ENCODE measurements at places on chromosomes 12 and 14.

DNA sequence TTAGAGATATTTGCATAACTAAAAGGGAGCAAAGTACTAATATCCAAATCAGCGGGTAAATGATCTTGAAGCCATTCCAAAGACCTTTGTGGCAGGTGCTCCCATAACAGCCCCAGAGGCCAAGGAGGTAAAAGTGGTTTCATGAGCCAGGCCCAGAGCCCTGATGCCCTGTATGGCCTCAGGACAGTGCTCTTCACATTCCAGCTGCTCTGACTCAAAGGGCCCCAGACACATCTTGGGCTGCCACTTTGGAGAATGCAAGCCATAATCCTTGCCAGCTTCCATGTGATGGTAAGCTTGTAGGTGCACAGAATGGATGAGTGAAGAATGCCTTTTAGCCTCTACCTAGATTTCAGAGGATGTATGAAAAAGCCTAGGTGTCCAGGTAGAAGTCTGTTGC lies 933.4 kb downstream of the SLC16A7 start:
- DNase-seq = no peak

DNA sequence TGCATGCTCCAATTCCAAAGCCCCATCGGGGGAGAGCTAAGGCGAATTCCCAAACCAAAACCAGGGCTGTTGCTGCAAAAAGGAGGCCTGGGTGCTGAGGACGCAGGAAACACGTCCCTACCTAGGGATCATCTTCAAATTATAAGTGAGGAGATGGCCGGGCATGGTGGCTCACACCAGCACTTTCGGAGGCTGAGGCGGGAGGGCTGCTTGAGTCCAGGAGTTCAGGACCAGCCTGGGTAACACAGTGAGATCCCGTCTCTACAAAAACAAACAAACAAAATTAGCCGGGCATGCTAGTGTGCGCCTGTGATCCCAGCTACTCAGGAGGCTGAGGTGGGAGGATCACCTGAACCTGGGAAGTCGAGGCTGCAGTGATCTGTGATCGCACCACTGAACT lies 143.2 kb downstream of the CALM1 start:
- DNase-seq = no peak

- DNase-seq = no peak
These were observed 12.7 kb downstream of the FOXN4 start for GRCh38 chr12:109296431-109296830.

- DNase-seq = no peak
These were observed 826.6 kb upstream of the MGAT4C start for GRCh38 chr12:87082756-87083155.

GRCh38 chr14:61160798-61161197 lies 120.3 kb downstream of the TMEM30B start:
- no peak for DNase-seq

DNA sequence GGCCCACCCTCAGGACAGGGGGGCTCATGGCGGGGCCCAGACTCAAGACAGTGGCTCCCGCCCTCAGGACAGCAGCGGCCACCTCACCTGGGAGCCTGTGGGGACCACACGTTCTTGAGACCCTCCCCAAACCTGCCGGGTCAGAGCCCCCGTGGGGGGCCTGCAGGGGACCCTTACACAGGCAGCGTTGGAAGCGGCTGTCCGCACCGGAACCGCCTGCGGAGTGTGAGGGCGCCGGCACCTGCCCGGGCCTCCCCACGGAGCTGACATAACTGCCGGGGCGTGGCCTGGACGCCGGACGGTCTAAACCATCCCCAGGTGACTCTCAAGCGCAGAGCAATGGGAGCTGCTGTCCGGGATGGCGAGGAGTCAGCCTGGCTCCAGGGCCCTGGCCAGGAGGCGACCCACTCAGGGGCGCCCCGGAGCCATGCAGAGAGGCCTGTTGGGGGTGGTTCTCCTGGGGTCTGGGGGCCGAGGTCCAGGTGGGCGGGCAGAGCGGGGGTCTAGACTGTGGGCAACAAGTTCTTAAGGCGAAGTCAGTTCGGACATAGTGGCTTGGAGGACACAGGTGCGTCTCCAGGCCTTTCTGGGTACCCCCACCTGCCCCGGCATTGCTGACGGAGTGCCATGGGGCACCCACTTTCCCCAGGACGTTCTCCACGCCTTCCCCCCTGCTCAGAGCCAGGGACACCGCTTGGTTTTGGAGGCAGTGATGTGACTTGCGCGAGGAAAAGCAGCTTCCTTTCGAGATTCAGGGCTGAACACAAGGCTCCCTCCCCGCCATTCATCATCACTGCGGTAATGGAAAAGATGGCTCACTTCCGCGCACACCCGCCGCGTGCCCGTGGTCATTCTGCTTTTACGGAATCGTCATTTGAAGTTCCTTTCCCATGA lies 23.2 kb downstream of the GALNT9 start:
- DNase-seq = no peak

GRCh38 chr12:1935242-1935641 lies 16.8 kb upstream of the CACNA2D4 start:
- DNase-seq = no peak

GRCh38 chr12:68905733-68906132 lies 27.2 kb downstream of the CPM start:
- no peak for DNase-seq

DNA sequence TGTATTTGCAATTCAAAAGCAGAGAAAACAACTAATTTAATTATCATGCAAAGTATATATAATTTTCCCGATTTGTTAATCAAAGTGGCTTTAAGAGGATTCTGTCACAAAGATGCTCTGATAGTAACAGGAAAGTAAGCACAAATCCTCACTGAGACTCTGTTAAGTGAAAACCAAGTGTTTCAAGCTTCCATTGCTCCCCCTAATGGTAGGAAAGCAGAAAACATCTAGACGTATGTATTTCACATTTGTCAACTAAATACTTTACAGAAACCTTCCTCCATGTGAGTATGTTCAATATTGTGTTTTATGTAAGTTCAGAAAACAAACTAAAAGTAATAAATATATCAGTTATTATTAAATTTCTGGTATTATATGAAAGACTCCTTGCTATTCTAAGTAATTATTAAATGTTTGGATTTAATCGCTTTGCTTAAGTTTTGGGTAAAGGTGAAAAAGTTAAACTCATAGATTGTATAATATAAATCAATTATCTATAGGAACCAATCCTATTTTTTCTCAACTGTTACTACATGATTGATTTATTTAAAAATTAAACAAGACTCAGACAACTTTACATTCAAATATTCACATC lies 1.5 kb upstream of the NTS start:
- peak; percentile 29 for DNase-seq

DNA sequence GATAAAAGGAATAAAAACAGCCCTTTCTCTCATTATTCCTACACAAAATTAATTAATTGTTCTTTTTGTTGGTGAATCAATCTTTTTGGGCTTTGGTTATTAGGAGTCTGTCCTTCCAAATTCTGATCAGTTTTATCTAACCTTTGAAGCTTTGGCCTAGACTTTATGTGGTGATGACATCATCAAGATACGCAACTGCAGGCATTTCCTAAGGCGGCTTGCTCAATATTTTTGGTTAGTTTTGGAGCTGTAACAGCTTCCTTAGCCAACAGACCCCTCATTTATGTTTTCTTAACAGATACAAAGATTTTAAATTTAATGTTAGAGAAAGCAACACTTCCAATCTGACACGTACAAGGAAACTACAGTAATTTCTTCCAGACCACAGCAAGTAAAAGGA lies 87.8 kb upstream of the PDE3A start:
- no peak for DNase-seq

DNA sequence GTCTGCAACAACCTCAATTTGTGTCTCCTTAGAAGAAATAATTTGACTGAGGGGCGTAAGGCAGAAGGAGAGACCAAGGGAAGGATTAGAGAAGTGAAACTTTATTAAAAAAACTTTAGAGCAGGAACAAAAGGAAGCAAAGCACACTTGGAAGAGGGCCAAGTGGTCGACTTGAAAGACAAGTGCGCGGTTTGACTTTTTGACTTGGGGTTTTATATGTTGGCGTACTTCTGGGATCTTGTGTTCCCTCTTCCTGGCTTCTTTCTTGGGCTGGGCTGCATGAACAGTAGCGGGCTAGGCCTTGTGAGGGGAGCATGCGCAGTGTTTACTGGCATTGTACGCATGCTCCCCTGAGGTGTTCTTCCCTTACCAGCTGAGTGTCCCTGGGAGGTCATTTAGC lies 369.3 kb upstream of the DCN start:
- no peak for DNase-seq

DNA sequence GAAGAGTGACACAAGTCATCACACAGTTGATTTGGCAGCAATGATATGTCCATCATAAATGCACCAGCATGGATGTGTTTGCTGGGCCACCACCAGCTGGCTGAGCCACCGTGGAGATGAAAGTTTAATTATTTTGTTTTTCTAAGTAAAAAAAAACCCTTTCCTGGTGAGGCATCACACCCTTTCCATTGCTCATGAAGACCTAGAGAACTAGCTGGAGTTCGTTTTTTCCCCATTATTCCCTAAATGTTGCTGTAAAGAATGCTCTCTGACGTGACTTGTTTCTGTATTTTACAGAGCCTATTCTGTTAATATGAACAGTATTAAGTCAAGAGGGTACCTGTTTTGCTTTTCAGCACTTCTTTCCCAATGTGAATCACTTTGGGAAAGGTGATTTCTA lies 257.9 kb downstream of the MSRB3 start:
- DNase-seq = no peak

DNA sequence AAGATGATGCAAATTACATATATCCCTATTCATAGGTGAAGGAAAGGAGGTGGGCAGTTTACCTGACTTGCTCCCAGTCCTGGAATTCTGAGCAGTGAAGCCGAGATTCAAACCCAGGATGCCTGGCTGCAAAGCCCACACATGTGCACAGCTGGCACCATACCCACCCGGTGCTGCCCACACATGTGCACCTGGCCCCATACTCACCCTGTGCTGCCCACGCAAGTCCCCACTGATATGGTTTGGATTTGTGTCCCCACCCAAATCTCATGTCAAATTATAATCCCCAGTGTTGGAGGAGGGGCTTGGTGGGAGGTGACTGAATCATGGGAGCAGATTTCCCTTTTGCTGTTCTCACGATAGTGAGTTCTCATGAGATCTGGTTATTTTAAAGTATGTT lies 179.2 kb upstream of the C14orf180 start:
- DNase-seq = no peak

GRCh38 chr12:72272731-72273498 lies 745 bp downstream of the TRHDE start:
- DNase-seq = peak; percentile 20

DNA sequence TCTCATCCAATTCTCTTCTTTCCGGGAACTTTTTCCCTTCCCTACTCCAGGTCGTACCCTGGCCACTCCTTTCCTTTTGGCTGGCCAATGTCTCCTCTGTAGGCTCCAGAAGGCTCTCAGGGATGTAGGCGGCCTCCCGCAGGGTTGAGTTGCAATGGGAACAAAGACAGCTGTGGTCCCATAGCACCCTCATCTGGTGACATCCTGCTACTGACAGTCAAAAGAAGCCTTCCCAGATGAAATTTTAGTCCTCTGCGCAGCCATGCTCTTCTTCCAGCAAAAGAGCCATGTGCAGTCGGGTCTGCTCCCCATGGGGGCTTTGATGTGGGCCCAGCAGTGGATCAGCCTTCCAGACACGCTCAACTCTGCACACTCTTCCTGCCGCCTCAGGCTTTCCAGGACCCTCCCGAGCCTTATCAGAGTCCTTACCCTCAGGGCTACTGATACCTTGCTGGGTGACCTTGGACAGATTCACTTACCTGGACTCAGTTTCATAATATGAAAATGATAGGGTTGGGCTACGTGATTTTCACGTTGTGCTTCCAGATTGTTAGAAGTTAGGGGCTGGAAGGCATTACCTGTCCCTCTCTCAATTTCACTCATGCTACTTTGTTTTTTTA lies 5.5 kb upstream of the CELA1 start:
- peak; percentile 71 for DNase-seq

GRCh38 chr12:94267537-94267872 lies 119.1 kb downstream of the PLXNC1 start:
- no peak for DNase-seq

- no peak for DNase-seq
These were observed 207.0 kb downstream of the CALM1 start for GRCh38 chr14:90603841-90604240.

GRCh38 chr12:4552191-4552590 lies 9.8 kb upstream of the DYRK4 start:
- no peak for DNase-seq

DNA sequence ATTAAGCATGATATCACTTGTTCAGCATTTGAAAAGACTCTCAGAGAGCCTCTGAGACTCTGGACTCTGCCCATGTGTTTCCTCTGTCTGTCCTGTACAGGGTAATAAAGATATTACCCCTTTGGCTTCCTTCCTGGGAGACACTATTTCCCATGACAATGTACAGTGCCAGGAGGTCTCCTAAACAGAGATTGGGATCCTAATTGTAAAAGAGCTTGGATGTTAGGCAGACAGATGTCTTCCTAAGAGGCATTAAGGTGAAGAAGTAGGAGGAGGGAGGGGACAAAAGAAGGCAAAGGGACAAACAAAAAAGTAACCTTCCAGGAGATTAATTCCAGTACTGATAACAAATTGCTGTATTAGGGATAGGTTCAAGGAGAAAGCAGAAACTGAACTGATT lies 45.5 kb upstream of the NAV3 start:
- DNase-seq = no peak

GRCh38 chr12:117439531-117440001 lies 78.1 kb upstream of the NOS1 start:
- DNase-seq = no peak

DNA sequence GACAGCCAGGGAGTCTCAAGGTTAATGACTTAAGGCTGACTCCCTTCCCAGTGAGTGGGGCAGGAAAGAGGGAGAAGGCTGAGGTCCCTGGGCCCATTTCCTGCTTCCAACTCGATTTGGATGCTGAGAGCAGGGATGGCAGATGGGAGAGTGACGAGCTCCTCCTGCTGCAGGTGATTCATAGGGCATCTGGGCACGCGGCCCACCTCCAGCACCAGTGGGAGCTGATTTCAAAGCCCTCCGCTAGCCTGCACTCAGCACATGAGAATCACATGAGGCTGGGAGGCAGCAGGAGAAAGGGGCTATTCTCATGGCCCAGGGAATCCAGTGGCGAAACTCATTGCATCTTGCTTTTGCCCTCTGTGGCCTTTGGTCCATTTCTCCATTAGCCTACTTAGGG lies 90.8 kb downstream of the SSPN start:
- DNase-seq = no peak

DNA sequence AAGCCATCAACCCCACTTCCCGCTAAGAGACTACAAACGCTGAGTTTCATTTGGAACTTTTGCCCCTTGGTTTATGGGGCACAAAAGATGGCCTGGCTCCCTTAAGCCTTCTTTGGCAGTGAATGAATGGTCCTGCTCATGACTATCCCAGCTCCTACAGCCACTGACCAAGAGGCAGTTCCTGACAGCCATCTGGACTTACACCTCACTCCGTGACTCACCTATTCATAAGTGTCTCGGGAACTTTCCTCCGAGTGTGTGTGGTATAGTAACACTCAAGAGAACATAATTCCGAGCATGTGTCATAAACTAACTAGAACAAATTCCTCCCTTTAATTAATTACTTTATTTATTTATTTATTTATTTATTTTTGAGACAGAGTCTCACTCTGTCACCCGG lies 51.9 kb upstream of the NUDT4 start:
- DNase-seq = no peak

GRCh38 chr12:91123236-91123916 lies 12.1 kb upstream of the LUM start:
- no peak for DNase-seq

GRCh38 chr12:79547044-79547734 lies 143.6 kb downstream of the PAWR start:
- DNase-seq = no peak

Measured in HEK293T (cell line).